ENCODE measurements at places on chromosomes 5 and 9. TPM values are rescaled to one million over a fixed set of nuclear protein-coding genes. Genes with fewer than 3 reads are reported as not detected.

PTPN3 gene
- polyA plus RNA-seq, result 1.4 TPM

PCDHA9 gene
- 0.06 TPM for polyA plus RNA-seq

DNA sequence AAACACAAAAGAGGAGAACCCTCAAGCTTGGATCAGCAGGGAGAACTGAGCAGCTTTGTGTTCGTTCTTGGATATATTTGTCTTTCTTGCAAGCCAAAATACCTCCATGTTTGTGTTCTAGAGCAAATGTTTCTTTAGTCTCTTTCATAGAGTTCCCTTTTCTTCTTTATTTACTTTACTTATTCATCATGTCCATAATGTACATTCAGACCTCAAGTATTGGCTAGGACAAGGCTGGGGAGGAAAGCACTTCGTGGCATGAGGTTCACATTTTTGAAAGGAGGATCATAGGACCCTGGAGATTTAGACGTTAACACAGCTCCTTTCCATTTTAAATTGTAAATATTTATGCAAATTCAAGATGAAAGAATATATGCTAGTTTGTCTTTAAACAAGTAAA is 590.2 kb upstream of the MEF2C start:
- no peak for DNase-seq

DNA sequence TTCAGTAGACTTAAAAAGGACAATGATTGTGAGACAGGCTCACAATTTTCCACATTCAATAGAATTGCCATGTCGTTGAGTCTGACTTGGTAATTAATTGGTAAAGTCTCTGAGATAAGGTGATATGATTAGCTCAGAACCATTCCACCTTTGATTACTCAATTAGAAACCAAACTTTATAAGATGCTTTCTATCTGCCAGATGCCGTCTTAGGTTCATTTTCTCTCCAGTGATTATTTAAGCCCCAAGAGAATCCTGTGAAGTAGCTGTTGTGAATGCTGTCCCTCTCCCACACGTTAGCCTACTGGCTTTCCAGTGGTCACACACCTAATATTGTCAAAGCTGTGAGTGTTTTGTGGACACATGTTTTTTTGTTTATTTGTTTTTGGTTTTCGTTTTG is 528.9 kb upstream of the ZNF462 start:
- DNase-seq, result no peak

SMIM27 gene
- 7.6 TPM for polyA plus RNA-seq

DNA sequence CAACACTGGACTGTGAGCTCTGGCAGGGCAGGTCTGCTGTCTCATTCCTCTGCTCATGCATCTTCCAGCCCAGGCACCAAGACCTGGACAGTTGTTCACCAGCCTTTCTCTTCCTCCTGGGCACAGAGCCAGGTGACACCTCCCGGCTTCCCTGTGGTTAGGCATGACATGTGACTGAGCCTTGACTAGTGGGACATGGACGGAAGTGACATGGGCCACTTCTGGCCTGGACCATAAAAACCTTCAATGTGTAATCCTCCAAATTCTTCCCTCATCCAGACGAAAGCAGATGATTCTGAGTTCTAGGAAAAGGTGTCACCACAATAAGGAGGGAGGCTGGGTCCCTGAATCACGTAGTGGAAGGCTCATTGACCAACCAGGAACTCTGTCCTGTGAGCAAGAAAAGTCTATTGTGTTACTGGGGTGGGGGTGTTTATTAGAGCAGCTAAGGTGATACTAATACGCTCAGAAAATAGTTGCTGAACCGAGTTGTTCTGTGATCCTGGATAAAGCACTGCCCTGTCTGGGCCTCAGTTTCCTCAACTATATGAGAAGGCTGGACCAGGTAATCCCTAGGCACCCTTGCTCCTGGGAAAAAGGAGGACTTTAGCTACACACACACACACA is 26.6 kb upstream of the CRB2 start:
- no peak for DNase-seq

DNA sequence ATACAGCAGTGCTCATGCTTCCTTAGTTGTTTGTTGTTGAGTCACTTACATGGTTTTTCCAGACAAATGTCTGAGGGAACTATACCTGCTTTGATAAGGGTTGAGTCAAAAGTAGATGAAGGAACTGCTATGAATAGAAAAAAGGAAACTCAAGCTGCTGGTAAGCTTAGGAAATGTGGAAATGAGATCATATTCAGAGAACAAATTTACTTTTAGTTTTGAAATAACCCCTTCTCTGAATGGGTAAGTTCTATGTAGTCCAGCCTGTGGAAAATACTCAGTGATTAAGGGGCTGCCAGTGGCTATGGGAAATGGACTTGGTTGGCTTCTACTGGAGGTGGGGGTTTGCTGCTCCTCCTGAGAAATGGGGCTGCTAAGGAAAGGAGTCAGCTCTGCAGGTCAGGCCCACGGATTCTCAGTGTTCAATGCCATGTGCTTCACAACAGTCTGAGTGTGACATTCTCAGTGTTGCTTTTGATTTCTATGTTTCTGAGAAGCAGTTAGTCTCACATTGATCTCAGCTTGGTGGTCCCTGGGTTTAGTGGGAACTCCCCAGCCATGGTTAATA is 47.7 kb upstream of the GLRX start:
- no peak for DNase-seq

DNA sequence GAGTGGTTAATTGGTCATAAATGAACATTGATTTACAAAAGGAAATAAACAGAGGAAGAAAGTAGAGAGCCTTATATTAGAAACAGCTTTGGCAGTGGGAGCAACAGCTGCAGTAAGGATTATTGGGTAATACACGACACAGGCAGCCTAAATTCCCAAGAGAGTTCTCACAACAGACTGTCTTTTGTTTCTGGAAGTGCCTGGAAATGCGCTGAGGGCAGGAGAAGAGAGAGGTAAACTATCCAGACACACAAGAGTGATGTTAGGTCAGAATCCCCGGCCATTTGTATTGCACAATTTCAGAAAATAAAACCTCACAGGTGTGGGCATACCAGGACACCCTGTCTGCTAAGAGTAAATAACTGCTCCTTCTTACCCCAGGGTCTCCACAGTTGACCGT is 450.4 kb upstream of the CTNND2 start:
- no peak for DNase-seq

GRCh38 chr5:124403281-124403680 is 343.2 kb downstream of the ZNF608 start:
- no peak for DNase-seq

ZNF189 gene
- 3.1 TPM for polyA plus RNA-seq

OR2K2 gene
- not detected for polyA plus RNA-seq
